ENCODE measurements at places on chromosomes 1 and 21. TPM values are rescaled to one million over a fixed set of nuclear protein-coding genes. Genes with fewer than 3 reads are reported as not detected.
A peak's percentile ranks its signal among the peaks of the same experiment; 100 is the strongest.

GRCh38 chr1:178275553-178275952, 181.6 kb downstream of the RASAL2 start:
- H3K27me3 ChIP-seq = no peaks in the 10 kb centered on the region
- H3K4me1 ChIP-seq = no peaks in the 10 kb centered on the region

Gene CMPK1
- 99.0 TPM for total RNA-seq

Gene EPHB2
- 88.1 TPM for total RNA-seq

Gene IBA57
- total RNA-seq = 5.4 TPM

Gene LRRC71
- total RNA-seq = not detected

Gene DIO1
- not detected for total RNA-seq

DNA sequence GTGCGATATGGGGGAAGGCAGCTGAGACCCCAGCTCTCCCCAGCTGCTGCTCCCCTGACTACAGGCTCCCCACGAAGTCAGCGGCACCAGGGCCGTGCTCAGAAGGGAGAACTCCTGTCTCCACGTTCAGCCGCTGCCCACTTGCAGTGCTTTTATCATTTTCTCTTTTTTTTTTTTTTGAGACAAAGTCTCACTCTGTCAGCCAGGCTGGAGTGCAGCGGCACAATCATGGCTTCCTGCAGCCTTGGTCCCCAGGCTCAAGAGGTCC, 933 bp upstream of the FTCD start:
- H3K27me3 ChIP-seq = peaks cover 23% of the 10 kb centered on the region
- DNase-seq = no peak
- H3K4me3 ChIP-seq = no peak overlapping the region
- no peak overlapping the region for H3K27ac ChIP-seq
- H3K36me3 ChIP-seq = no peaks in the 10 kb centered on the region

DNA sequence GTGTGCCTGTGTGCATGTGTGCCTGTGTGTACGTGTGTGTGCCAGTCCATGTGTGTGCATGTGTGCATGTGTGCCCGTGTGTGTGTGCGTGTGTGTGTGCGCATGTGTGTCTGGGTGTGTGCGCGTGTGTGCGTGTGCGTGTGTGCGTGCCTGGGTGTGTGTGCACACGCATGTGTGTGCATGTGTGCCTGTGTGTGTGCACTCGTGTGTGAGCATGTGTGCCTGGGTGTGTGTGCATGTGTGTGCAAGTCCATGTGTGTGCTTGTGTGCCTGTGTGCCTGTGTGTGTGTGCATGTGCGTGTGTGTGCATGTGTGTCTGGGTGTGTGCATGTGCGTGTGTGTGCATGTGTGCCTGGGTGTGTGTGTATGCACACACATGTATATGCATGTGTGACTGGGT, 28.7 kb upstream of the COL6A2 start:
- no peak overlapping the region for H3K27ac ChIP-seq
- H3K36me3 ChIP-seq = no peaks in the 10 kb centered on the region
- H3K4me1 ChIP-seq = peaks cover 31% of the 10 kb centered on the region
- H3K4me3 ChIP-seq = no peak overlapping the region
- no peak for DNase-seq

- no peak overlapping the region for H3K4me3 ChIP-seq
- peaks cover 11% of the 10 kb centered on the region for H3K4me1 ChIP-seq
- H3K27me3 ChIP-seq = no peaks in the 10 kb centered on the region
- DNase-seq = no peak
- no peak overlapping the region for H3K27ac ChIP-seq
Observed at GRCh38 chr1:62381831-62382657, 54.8 kb upstream of the USP1 start.

GRCh38 chr1:41819843-41820242, 98.9 kb downstream of the HIVEP3 start:
- no peak for DNase-seq
- no peaks in the 10 kb centered on the region for H3K36me3 ChIP-seq
- peaks cover 17% of the 10 kb centered on the region for H3K4me1 ChIP-seq
- H3K27me3 ChIP-seq = no peaks in the 10 kb centered on the region
- no peak overlapping the region for H3K27ac ChIP-seq

DNA sequence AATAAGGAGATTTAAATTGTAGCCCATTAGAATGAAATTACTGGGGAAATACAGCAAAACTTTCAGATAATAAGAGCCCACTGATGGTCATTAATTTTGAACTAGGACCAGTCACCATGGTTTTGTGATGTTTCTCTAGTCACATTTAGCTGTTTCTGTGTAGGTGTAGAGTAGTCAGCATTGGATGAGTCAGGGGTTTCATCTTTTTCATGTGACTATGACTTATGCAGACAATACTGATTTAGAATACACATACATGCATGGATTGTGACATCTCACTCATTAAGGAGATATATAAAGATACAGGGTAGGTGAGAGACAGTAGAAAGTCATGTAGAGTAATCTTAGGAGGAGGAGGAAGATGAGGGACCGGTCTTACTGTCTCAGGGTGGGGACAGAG, 1192.7 kb downstream of the KCNT2 start:
- H3K4me3 ChIP-seq = no peak overlapping the region
- DNase-seq = no peak
- H3K36me3 ChIP-seq = no peaks in the 10 kb centered on the region

GRCh38 chr1:230172016-230172537, 105.0 kb downstream of the GALNT2 start:
- H3K27me3 ChIP-seq = no peaks in the 10 kb centered on the region
- no peak overlapping the region for H3K4me3 ChIP-seq
- no peaks in the 10 kb centered on the region for H3K36me3 ChIP-seq
- DNase-seq = peak; percentile 20
- peaks cover 69% of the 10 kb centered on the region for H3K4me1 ChIP-seq

- H3K27ac ChIP-seq = no peak overlapping the region
- H3K27me3 ChIP-seq = no peaks in the 10 kb centered on the region
- no peaks in the 10 kb centered on the region for H3K36me3 ChIP-seq
- H3K4me3 ChIP-seq = no peak overlapping the region
- H3K4me1 ChIP-seq = no peaks in the 10 kb centered on the region
Observed at GRCh38 chr1:78146205-78146771, 100.5 kb downstream of the GIPC2 start.

DNA sequence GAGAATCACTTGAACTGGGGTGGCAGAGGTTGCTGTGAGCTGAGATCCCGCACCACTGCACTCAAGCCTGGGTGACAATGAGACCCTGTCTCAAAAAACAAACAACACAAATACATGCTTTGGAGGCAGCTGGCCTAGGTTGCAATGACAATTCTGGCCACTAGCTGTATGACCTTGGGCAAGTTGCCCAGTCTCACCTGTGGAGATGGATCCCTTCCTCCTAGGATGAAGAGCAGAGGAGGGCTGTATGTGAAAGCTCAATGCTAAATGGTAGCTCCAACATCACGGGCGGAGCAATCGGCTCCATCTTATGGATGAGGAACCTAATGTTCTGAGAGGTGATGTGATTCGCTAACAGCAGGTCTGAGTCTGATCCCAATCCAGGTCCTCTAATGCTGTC, 20.6 kb downstream of the ADORA1 start:
- no peaks in the 10 kb centered on the region for H3K36me3 ChIP-seq
- no peak overlapping the region for H3K4me3 ChIP-seq
- peaks cover 3% of the 10 kb centered on the region for H3K27me3 ChIP-seq
- H3K4me1 ChIP-seq = no peaks in the 10 kb centered on the region

DNA sequence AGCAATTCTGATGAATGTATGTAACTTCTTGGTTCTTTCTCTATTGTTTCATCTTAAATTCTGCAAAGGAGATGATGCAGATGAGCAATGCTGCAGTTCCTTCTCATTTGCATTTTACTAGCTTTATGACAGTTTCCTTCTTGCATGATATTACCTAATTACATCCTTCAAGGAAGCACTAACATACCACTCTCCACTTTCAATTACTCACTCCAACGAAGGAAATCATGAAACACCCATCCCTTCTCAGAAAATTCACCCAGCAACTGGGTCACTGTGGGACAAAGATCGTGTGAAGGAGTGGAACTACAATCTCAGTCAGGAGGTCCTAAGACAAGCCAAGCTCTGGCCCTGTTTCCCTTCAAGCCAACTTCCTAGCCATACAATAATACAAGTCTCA, 142.3 kb downstream of the CHD1L start:
- H3K4me3 ChIP-seq = no peak overlapping the region
- DNase-seq = no peak
- no peak overlapping the region for H3K27ac ChIP-seq
- H3K4me1 ChIP-seq = no peaks in the 10 kb centered on the region

- DNase-seq = no peak
- no peak overlapping the region for H3K4me3 ChIP-seq
- H3K27ac ChIP-seq = no peak overlapping the region
- no peaks in the 10 kb centered on the region for H3K27me3 ChIP-seq
- no peaks in the 10 kb centered on the region for H3K4me1 ChIP-seq
- H3K36me3 ChIP-seq = no peaks in the 10 kb centered on the region
Observed at GRCh38 chr1:43043695-43044094, 85.0 kb upstream of the SLC2A1 start.

DNA sequence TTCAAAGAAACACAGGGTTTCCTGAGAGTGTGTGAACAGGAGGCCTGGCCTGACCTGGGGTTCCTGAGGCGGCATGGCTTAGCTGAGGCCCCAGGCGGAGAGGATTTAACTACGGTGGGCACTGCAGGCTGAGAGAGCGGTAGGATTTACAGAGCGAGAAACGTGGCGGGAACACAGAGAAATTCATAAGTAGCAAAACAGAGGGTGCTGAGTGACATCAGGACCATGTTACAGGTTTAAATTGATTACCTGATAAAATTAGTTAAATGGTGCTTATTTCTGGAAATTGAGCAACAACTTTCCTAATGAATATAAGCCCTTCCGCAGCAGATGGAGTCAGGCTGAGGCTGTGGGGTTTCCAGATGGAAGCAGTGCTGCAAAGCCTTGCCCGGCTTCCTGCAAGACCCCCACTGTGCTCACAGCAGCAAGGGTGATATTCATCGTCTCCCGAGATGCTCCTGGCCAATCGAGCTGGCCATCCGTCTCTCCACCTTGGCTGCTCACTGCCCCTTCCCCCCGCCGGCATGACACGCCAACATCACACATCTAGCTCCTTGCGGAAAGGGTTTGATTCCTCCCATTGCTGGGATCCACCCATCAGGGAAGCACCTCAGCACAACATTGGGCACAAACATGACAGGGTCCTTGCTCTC, 69.4 kb upstream of the MORC3 start:
- no peak overlapping the region for H3K4me3 ChIP-seq
- H3K4me1 ChIP-seq = no peaks in the 10 kb centered on the region
- DNase-seq = no peak
- H3K27me3 ChIP-seq = no peaks in the 10 kb centered on the region
- H3K36me3 ChIP-seq = peaks cover 99% of the 10 kb centered on the region

Gene MYBPHL
- total RNA-seq = not detected

Gene SETD4
- 48.1 TPM for total RNA-seq

GRCh38 chr1:207565546-207566468, 69.8 kb downstream of the CR1 start:
- no peak overlapping the region for H3K27ac ChIP-seq
- no peaks in the 10 kb centered on the region for H3K36me3 ChIP-seq
- H3K4me3 ChIP-seq = no peak overlapping the region
- no peaks in the 10 kb centered on the region for H3K4me1 ChIP-seq

DNA sequence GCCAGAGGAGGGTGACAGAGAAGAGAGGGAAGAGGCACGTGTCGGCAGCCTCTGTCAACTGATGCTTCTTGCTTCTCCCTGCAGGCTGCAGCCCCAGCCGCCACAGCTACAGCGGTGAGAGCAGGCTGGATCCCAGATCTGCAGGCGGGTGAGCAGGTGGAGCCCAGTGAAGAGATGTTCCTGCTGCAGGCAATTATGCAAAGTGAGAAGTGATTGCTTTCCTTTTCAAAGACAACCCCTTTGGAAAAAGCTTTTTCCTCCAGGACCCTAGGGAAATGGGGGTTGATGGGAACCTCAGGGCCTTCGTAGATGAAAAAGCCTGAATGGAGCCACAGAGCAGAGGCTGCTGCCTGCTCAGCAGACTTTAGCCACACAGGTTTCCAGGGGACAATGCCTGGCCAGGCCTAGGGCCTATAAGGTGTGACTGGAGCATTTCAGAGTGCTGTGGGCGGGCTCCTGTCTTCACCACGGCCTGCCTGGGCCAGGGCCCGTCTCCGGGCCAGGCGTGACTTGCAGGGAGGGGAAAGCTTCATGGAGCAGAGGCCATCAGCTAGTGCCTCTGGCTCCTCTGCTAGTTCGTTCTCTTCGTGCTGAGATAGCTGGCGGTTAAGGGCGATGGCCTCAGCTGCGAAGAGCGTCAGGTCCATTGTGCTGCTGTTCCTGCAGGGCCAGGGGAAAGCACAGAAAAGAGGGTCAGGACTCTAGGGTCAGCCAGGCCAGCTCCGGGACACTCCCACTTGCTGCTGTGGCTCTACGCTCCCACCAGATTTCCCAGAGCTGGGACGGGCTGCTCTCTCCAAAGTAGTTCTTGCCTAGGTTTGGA, 6.9 kb upstream of the KNCN start:
- H3K27me3 ChIP-seq = no peaks in the 10 kb centered on the region
- no peak overlapping the region for H3K27ac ChIP-seq
- H3K4me3 ChIP-seq = no peak overlapping the region
- H3K36me3 ChIP-seq = peaks cover 62% of the 10 kb centered on the region
- no peaks in the 10 kb centered on the region for H3K4me1 ChIP-seq

- no peaks in the 10 kb centered on the region for H3K36me3 ChIP-seq
- DNase-seq = no peak
- H3K27ac ChIP-seq = no peak overlapping the region
Observed at GRCh38 chr1:175690915-175691314, 52.5 kb downstream of the TNR start.

DNA sequence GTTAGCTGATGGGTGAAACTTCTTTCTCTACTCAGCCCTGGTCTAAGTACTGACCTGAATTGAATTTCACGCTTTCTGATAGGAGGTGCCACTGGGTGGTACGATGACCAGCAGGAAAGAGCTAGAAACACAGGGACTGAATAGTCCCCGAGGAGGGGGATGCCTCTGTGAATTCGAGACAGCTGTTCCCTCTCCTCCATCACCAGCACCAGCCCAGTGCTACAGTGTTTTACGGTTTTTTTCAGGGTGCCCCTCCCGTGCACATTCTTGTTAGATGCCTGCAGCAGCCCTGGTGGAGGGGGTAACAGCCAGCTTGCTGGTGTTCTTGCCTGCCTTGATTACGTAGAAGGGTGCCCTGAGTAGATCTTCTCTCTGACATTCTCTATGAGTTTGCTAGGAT, 7.1 kb downstream of the HUNK start:
- H3K4me3 ChIP-seq = no peak overlapping the region
- no peaks in the 10 kb centered on the region for H3K36me3 ChIP-seq
- no peak for DNase-seq
- H3K27ac ChIP-seq = no peak overlapping the region

- no peaks in the 10 kb centered on the region for H3K4me1 ChIP-seq
- no peak overlapping the region for H3K4me3 ChIP-seq
- H3K27ac ChIP-seq = no peak overlapping the region
- DNase-seq = no peak
- no peaks in the 10 kb centered on the region for H3K27me3 ChIP-seq
Observed at GRCh38 chr1:174266991-174267612, 107.8 kb downstream of the RABGAP1L start.

- peak overlapping the region; percentile 92 for H3K27ac ChIP-seq
- peak overlapping the region; percentile 88 for H3K4me3 ChIP-seq
- no peak for DNase-seq
- peaks cover 4% of the 10 kb centered on the region for H3K36me3 ChIP-seq
Observed at GRCh38 chr1:154626456-154627256, 18.7 kb upstream of the ADAR start.

Gene OR2T1
- total RNA-seq = not detected

Gene NGF
- total RNA-seq = 1.8 TPM
